Kidney (tissue), 22 donors: ENCODE measurements at places on chromosomes 7 and 10. TPM values are rescaled to one million over a fixed set of nuclear protein-coding genes. Genes with fewer than 3 reads are reported as not detected.

GRCh38 chr10:810351-810846, 120.9 kb upstream of the DIP2C start:
- no peak overlapping the region for H3K4me3 ChIP-seq
- H3K36me3 ChIP-seq = peaks cover 57% of the 10 kb centered on the region
- H3K4me1 ChIP-seq = no peaks in the 10 kb centered on the region
- DNase-seq = no peak

GRCh38 chr7:58086871-58087535, 637.0 kb downstream of the ZNF716 start:
- no peak overlapping the region for H3K27ac ChIP-seq
- H3K4me1 ChIP-seq = no peaks in the 10 kb centered on the region
- no peak for DNase-seq
- H3K27me3 ChIP-seq = no peaks in the 10 kb centered on the region

DNA sequence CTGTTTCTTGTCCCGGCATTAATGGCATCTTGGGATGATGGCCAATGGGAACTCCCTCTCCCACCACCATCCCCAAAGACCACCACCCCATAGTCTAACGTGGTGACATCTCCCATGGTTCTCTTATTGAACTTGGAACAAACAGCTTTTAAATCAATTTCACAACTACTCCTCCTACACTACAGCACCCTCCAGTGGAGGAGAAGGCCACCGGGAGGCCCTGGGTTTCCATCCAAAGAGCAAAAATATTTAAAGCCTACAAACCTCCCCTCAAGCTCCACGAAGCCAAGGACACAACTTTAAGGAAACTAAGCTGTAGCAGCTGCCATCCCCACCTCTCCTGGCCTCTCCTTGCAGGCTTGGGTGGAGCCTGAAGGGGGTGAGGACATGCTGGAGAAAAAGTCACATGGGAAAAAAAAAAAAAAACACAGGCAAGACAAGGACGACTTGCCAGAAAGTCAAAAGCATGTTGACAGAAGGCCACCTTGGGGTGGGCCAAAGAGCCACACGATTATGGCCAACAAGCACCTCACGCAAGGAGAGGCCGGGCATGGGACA, 94.0 kb upstream of the LANCL2 start:
- no peak overlapping the region for H3K4me3 ChIP-seq
- no peaks in the 10 kb centered on the region for H3K27me3 ChIP-seq
- H3K27ac ChIP-seq = no peak overlapping the region
- no peaks in the 10 kb centered on the region for H3K4me1 ChIP-seq
- H3K36me3 ChIP-seq = no peaks in the 10 kb centered on the region
- DNase-seq = no peak

DNA sequence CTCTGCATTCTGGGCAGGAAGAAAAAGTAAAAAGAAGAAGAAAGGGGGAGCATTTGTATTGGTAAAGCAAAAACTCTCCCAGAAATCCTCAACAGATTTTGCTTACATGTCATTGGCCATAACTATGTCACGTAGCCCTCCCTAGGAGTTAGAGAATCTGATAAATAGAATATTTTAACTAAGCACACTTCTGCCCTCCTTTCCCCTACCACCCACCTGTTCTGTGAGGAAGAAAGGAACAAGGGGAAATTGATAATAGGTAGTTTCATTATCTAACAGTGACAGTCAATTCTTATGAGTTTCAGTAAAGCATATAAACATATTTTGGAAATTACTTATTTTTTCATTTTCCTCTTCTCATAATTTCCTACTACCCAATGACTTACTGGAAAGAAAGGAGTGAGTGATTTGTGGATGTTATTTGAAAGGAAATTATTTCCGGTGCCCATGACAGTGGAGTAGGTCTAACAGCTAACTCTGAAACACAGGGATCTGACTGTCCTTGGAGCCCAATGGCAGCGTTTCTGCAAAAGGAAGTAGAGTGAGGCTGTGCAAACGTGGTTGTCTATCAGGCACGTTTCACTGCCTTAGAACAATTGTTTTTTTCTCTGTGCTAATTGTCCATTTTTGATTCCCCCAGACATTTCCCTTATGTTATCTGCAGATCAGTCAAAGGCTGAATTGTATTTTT, 128.6 kb upstream of the MDFIC start:
- no peak overlapping the region for H3K4me3 ChIP-seq
- no peaks in the 10 kb centered on the region for H3K36me3 ChIP-seq
- no peaks in the 10 kb centered on the region for H3K27me3 ChIP-seq
- H3K27ac ChIP-seq = no peak overlapping the region
- no peak for DNase-seq

DNA sequence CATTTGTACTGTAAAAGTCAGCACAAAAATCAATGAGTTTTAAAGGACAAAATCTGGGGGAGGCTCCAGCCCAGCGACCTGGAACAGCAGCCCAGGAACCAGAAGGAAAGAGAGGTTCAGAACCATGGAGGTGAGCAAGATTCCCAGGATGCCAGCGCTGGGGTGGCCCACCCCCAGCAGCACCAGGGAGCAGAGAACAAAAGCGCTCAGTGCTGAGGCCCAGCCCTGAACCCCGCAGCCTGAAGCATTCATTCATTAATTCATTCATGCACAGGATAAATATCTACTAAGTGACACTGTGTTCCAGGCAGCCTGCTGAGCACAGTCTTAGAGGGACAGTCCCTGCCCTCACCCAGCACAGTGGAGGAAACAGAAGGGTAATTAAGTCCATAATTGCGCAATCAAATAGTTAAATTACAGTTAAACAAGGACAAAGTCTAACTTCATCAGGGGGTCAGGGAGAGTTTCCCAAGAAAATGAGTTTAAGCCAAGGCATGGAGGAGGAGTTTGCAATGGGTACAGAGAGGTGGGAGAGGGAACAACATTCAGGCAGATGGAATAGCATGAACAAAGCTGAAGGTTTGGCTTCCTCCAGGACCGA, 202.3 kb downstream of the GRID1 start:
- no peaks in the 10 kb centered on the region for H3K4me1 ChIP-seq
- H3K27ac ChIP-seq = peak overlapping the region; percentile 73
- DNase-seq = peak; percentile 32
- H3K4me3 ChIP-seq = no peak overlapping the region
- no peaks in the 10 kb centered on the region for H3K36me3 ChIP-seq

DNA sequence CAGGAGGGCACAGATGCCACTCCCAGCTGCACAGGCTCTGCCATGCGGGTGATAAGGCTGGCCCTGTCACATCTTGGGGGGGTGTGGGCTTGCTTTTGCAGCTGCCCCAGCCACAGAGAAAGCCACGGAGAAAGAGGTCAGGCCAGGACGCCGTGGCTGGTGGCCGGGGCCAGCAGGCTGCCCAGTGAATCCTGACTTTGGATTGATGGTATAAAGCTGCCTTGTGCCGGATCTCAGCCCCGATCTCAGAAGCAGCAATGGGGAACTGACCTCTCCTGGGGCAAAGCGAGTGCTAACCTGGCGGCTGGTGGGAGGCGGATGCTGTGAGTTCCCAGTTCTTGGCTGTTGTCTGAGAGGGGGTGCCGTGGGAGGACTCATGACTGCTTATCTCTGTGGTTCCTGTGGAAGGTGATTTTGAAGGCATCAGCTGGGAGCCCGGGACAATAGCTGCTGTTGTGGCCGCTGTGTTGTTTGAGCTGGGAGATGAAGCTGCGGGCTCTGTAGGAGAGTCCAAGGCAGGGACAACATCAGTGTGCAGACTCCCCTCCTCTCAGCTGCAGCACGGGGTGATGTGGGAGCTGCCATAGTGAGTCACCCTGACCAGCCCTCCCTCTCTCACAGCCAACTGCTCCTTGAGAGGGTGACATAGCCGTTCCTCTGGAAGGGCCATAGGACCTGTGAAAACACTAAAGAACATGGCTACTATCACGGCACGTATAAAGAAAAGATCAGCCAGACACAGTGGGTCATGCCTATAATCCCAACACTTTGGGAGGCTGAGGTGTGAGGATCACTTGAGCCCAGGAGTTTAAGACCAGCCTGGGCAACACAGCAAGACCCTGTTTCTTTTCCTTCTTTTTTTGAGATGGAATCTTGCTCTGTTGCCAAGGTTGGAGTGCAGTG, 17.0 kb downstream of the IL15RA start:
- no peaks in the 10 kb centered on the region for H3K27me3 ChIP-seq
- H3K4me1 ChIP-seq = no peaks in the 10 kb centered on the region
- no peak for DNase-seq
- H3K4me3 ChIP-seq = no peak overlapping the region
- H3K27ac ChIP-seq = no peak overlapping the region

- peaks cover 7% of the 10 kb centered on the region for H3K27me3 ChIP-seq
- DNase-seq = peak; percentile 98
- no peak overlapping the region for H3K27ac ChIP-seq
- H3K4me3 ChIP-seq = peak overlapping the region; percentile 68
- H3K36me3 ChIP-seq = no peaks in the 10 kb centered on the region
Observed at GRCh38 chr7:23474094-23474828, 4.0 kb upstream of the IGF2BP3 start.

The PRSS2 gene
- total RNA-seq = not detected

GRCh38 chr7:33243319-33243881, 114.0 kb downstream of the BBS9 start:
- no peaks in the 10 kb centered on the region for H3K27me3 ChIP-seq
- no peak overlapping the region for H3K4me3 ChIP-seq
- no peak overlapping the region for H3K27ac ChIP-seq
- peaks cover 4% of the 10 kb centered on the region for H3K4me1 ChIP-seq
- peak; percentile 72 for DNase-seq

DNA sequence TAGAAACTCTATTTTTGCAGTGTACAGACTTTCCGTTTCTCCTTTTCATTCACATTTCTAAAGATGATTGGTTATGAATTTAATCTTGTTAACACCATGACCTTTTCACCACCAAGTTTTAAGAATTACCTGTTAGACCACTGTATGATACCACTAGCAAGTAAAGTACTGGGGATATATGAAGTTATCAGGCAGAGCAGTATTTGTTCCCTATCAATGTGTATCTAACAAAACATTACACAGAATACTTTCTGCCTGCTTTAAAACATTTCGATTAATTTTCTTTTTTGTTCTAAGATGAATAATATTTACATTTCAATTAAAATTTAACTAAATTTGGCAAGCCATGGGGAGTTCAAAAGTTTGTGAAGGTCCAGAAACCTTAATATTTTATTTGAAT, 49.9 kb upstream of the AHR start:
- no peaks in the 10 kb centered on the region for H3K27me3 ChIP-seq
- H3K4me3 ChIP-seq = no peak overlapping the region
- H3K27ac ChIP-seq = no peak overlapping the region
- no peak for DNase-seq
- no peaks in the 10 kb centered on the region for H3K36me3 ChIP-seq

DNA sequence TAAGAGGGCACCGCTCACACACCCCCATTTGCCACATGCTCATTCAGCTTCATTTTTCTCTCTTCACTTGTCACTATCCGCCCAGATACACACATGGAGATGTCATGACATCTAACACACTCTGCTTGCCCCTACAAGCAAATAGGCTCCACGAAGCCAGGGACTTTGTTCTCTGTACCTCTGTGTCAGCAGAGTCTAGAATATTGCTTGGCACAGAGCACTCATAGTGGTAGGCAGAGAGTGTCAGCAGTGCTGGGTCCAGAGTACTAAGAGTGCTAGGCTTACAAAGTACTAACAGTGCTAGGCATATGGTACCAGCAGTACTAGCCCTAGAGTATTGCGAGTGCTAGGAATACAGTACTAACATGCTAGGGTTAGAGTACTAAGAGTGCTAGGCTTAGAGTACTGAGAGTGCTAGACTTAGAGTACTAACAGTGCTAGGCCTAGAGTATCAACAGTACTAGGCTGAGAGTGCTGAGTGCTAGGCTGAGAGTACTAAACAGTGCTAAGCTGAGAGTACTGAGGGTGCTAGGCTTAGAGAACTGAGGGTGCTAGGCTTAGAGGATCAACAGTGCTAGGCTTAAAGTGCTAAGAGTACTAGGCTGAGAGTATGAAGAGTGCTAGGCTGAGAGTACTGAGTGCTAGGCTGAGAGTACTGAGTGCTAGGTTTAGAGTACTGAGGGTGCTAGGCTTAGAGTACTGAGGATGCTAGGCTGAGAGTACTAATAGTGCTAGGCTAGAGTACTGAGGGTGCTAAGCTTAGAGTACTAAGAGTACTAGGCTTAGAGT, 166.1 kb downstream of the PRKAG2 start:
- no peak overlapping the region for H3K4me3 ChIP-seq
- no peak overlapping the region for H3K27ac ChIP-seq
- no peak for DNase-seq

The LSM8 gene
- 28.2 TPM for total RNA-seq

The ST8SIA6 gene
- total RNA-seq = 0.91 TPM

DNA sequence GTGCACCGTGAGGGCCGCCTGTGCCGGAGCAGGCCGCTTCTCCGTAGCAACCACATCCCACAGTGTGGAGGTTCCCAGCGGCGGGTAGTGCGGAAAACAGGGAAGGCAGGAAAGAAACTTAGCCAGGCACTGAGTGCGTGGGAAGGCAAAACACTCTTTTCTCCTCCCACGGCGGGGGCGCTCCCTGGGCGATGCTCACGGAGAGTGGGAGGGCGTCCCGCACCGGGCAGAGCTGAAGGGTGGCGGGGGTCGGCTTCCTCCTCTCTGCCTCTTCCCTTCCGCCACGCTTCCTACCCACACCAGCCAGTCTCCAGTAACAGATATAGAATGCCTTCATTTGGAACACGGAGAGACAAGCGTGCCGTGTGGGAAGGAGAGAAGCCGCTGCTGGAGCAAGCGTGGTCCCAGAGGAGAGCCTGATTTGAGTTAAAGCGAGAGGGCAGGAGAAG, 252.5 kb downstream of the PAXIP1 start:
- no peak for DNase-seq
- H3K4me1 ChIP-seq = no peaks in the 10 kb centered on the region
- no peak overlapping the region for H3K27ac ChIP-seq
- H3K36me3 ChIP-seq = no peaks in the 10 kb centered on the region
- H3K4me3 ChIP-seq = no peak overlapping the region
- H3K27me3 ChIP-seq = no peaks in the 10 kb centered on the region

GRCh38 chr7:131072505-131073091, 255.1 kb upstream of the MKLN1 start:
- peak overlapping the region; percentile 52 for H3K27ac ChIP-seq
- DNase-seq = no peak
- no peaks in the 10 kb centered on the region for H3K27me3 ChIP-seq
- H3K4me3 ChIP-seq = no peak overlapping the region
- H3K4me1 ChIP-seq = peaks cover 11% of the 10 kb centered on the region
